Ovary (tissue), 10 donors: ENCODE measurements at places on chromosomes 5 and 9. TPM values are rescaled to one million over a fixed set of nuclear protein-coding genes. Genes with fewer than 3 reads are reported as not detected.

DNA sequence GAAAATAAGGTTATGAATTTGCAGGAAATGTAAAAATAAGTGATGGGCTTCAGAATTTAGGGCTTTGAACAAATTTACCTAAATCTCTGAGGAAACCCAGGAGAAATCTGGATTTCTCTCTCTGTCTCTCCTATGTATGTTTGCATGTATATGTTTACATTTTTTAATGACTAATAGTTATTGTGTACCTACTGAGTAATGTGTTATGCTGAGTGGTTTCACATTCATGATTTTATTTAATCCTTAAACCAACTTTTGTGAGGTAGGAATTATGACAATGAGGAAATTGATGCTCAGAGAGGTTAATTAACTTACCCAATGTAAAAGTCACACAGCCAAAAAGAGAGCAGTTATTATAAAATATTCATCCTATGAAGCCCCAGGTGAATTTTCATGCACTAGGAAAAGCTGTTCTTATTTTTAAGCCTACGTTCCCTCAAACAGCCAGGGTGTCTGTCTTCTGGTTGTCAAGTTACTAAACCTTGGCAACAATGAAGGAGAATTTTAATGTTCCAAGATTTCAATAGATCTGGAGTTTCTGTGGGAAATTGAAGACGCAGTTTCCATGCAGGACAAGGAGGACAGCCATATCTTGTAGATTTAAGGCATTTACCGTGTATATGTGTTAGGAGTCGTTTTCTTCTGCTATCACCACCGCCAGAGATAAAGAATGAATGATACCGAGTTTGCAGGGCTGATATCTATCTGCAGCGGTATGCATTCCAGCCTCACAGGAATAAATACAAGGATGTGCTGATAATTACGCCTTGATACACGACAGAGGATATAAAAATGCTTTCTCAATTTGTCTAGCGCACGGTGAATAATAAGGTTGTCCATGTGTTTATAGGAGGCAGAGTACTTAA lies 484.8 kb downstream of the ZSWIM6 start:
- no peak for DNase-seq

GRCh38 chr9:133073086-133074014 lies 11.6 kb downstream of the CEL start:
- no peak for DNase-seq

The PLAC8L1 gene
- total RNA-seq, result not detected

DNA sequence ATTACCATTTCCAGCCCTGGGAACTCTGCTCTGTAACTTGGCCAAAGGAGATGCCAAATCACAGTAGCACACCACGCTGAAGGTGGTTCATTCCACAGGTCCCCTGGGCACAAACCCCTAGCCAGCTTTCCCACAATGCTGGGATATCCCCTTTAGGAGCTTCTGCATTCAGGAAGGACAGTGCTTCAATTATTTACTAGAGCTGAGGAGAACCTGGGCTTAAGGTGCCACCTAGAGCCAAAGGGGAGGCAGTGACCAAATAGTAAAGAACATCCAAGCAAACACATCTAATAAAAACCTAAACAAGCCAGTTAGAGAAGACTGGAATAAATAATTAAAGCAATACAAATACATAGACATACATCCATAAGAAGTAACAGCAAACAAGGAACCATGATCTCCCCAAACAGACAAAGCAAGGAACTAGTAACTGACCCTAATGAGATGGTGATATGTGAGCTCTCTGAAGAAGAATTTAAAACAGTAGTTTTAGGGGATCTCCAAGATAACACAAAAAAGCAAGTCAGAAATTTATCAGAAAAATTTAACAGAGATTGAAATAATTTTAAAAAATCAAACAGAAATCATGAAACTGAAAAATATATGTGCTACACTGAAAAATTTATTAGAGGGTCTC lies 14.6 kb downstream of the KIF4B start:
- no peak for DNase-seq

The CREBRF gene
- 31.3 TPM for total RNA-seq

DNA sequence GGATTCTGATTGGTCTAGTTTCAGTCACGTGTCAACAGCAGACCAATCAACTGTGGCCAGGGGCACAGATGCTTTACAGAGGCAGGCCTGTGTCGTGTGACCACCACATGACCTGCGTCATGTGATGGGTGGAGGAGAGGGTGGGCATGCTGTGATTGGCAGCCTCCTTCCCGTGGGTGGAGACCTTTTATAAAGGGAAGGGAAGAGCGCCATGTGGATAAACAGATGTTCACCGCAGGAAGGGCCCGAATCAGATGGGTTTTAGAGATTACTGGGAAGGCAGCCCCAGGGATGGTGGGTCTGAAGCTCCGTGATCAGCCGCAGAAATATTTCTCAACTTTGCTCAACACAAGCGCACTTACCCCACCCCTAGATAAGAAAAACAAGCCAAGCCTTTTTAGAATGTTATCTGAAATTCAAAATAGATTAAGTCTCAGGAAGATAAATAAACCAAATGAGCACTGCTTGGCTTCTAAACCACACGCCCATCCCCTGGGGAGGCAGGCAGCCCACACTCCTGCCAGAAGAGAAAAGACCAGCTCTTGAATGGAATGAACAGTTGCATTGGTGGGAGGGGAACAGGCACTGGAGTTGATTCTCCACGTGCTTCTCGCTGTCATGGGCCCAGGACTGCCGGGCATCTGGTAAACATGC lies 43.6 kb downstream of the ROPN1L start:
- no peak for DNase-seq

GRCh38 chr5:2622866-2623265 lies 128.6 kb downstream of the IRX2 start:
- no peak for DNase-seq

- DNase-seq, result no peak
These were observed 23.0 kb upstream of the FBXL7 start for GRCh38 chr5:15476977-15477376.

DNA sequence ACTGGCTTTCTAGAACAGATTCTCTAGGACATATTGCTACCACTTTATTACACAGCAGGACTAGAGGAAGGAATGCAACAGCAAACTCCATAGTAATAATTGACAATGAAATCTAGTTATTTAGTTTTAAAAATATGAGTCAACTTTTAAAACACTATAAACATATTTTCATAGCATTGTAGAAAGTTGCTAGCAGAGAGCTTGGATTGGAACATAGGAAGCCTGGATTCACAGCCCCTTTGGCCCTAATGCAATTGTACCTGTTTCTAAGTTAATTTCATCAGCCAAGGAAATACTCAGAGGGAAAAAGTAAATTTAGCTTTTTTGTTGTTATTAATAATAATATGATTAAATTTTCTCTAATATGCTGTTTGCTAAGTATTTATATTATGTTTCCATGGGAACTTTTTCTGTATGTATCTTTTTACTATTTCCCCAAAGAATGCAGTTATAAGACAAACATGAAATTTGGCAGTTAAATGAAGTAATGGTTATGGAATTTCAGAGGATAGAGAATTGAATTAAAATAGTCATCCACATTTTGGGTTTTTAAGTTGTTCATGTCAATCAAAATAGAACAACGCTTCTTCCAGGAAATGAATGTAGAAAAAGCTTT lies 45.6 kb downstream of the VCAN start:
- no peak for DNase-seq

GRCh38 chr5:92659246-92659645 lies 921.8 kb downstream of the NR2F1-AS1 start:
- no peak for DNase-seq

The FAM151B gene
- 3.2 TPM for total RNA-seq

The CBY3 gene
- total RNA-seq, result not detected

GRCh38 chr5:16427587-16427986 lies 38.0 kb downstream of the ZNF622 start:
- DNase-seq, result no peak

The SHISAL2B gene
- total RNA-seq, result not detected

DNA sequence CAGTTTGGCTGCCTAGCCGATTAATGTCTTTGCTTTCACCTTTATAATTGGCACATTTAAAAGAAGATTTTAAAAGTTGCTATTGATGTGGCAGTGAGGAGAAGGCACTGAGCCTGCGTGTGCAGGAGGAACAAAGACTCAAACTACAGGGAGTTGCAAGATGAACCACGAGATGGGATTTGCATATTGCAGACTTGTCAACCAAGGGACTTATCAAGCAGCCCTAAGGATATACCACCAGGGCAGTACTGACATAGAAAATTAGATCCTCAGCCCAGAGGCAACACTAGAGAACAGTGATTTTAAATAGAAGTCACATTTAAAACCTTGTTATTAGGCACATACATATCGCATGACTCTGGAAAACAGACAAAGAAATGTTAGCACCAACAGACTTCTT lies 342.6 kb downstream of the GLIS3 start:
- DNase-seq, result no peak

DNA sequence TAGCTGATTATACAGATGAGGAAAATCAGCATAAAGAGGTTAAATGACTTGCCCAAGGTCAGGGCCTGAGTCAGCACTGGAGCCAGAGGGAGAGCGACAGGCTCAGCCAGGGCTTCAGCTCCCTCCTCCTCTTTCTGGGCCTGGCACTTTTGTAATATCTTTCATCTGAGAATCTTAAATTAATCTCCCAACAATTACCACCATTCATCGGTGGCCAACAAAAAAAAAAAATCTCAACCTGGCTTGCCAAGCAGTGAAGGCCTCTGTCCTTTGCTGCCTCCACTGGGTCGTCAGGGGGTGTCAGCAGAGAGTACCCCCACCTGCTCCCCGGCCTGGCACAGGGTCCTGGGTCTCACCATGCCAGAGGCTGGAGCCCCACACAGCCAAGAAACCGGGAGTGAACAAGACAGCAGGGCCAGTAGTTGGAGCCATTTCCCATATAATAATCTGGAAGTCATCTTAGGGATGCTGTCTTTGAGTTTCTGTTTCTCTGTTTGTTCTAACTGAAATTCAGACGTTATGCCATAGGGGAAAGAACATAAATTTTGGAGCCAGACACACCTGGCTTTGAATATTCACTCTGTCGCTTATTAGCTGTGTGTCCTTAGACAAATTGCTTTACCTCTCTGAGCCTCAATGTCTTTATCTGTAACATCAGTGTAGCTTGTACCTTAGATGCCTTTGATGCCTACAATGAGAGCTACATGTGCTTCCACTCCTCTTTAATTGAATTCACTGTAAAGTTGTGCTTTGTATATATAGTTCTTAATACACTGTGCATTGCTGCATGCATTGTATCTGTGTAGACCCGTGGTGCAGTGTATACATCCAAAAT lies 299.9 kb upstream of the MSX2 start:
- no peak for DNase-seq

The CYLC2 gene
- not detected for total RNA-seq

DNA sequence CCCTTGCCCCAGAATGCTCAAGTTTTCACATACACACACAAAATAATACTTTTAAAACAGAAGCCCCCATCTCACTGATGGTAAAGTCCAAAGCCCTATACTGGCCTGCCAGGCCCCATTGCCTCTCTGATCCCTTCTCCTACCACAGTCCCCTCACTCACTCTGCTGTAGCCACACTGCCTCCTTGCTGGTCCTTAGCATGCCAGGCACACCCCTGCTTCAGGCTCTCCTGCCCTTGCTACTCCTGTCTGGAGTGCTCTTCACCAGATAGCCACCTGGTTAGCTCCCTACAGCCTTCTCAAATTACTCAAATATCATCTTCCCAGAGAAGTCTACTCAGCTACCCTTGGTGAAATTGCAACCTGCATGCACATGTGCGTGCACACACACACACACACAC lies 177.5 kb downstream of the C5orf15 start:
- DNase-seq, result no peak

DNA sequence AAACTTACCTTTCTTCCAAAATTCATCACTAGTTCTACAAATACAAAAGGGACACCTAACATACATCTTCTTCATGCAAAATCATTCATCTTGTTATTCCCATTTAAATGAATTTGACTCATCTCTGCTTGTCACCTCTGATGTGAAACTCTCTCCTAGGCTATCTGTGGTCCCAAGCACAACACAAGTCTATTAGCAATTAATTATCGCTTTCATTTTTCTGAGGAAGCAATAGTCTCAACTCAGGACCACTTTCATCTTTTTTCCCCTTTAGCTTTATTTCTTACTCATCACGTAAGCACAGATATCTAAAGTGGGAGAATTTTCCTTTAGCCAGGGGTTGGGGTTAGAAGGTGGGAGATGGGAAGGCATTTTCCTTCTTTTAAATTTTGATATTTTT lies 131.9 kb downstream of the ST8SIA4 start:
- no peak for DNase-seq

The INSL6 gene
- total RNA-seq, result not detected

- no peak for DNase-seq
These were observed 68.5 kb downstream of the MCTP1 start for GRCh38 chr5:95216136-95216955.

GRCh38 chr9:72844440-72844768 lies 108.4 kb downstream of the ALDH1A1 start:
- DNase-seq, result no peak

The SEMA6A gene
- 35.0 TPM for total RNA-seq

GRCh38 chr9:4815381-4815956 lies 22.7 kb downstream of the RCL1 start:
- DNase-seq, result no peak

- no peak for DNase-seq
These were observed 259.4 kb upstream of the EFNA5 start for GRCh38 chr5:107930092-107930491.

DNA sequence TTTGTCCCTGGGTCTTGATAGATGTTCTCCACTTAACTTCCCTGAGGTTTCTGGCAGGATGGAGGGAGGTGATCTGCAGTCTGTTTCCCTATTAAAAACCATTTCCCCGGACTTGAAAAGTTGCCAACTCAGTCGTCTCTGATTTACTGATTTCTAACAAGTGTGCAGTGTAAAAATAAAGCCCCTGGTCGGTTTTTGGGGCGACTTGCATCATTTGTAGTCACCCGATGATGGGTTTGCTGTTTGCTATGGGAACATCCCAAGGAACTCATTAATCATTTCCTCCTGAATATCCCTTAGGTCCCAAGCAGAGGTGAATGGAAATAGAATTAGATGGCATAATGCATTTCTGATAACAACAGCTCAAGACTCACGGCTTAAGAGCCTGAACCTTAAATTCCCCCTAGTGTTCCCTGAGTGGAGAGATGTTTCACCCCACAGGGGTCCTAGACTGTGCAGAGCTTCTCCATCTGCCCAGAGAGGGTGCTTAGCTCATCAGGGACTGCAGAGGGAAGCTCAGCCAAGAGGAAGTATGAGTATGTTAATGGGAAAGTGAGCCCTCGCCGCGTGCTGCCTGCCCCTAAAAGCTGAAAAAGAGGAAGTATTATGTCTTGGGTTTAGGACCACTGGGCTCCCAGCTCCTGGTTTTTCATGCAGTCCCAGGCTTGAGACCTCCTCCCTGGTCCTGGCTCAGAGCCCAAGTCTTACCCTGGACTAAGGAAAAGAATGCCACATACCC lies 115.1 kb upstream of the DAP start:
- DNase-seq, result no peak
